ENCODE measurements at places on chromosomes 1 and 21.

DNA sequence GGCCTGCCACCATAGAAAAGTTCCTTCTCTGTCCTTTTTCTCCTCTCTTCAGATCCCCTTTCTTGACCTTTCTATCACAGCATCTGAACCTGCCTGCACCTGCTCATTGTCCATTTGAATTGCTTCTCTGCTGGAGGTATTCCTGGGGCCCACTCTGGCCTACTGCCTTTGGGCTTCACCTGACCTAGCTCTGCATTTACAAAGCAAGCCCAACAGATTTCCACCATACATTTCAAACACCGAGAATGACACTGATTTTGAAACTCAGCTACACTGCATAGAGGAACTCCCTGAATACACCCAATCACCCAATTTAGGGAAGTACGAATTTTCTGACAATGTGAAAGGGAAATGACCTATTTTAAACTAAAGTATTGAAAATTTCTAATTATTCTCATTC, 284.5 kb upstream of the USP25 start:
- DNase-seq, result no peak

DNA sequence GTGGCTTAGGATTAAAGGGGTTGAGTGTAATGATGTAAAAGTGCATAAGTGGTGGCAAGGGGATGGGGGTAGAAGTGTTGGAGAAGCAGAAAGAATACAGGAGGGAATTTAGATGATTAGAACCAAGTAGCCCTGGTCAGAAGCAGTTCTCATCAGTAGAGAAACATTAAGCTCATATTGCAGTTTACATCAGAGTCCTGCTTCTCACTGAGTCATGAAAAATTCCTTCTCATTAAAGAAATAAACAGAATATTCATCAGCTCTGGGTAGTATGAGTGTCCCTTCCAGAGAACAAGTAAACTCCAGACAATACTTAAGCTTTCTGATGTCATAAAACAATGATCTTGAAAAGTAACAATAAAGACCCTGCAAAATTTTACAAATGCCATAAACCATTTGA, 36.5 kb downstream of the LRRIQ3 start:
- no peak for DNase-seq

- DNase-seq, result no peak
These were observed 25.3 kb downstream of the OPTC start for GRCh38 chr1:203519053-203519840.

DNA sequence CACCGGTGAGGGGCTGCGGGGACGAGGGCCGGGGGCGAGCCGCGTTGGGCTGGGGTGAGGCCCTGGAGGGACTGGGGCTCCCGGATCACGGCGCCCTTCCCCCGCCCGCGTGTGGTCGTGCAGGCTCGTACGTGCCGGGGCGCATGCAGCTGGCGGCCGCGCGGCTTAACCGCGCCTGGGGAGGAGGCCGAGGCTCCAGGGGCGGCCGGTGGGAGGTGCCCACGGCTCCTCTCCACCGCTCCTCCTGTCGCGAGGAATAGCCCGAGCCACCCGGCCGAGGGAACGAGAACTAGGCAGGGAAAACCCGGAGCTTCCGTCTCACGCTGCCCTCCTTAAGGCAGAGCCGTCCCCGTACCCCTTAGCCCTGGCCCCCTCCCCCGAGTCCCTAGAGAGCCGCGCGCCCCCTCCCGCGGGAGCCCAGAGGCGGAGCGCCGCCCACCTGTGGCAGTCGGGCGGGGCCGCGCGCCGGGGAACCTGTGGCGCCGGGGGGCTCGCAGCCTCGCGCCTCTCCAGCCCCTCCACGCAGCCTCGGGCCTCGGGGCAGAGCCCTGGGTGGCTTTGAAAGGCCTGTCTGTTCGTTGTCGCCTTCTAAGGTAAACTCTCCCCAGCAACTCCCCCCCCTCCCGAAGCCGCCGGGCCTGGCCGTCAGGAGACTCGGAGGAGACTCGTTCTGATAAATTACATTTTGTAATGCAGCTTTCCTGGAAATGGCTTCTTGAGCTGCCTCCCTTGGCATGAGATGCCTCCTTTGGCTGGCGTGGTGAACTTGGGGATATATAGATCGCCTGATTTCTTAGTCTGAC, 746 bp downstream of the AK4 start:
- DNase-seq, result no peak

DNA sequence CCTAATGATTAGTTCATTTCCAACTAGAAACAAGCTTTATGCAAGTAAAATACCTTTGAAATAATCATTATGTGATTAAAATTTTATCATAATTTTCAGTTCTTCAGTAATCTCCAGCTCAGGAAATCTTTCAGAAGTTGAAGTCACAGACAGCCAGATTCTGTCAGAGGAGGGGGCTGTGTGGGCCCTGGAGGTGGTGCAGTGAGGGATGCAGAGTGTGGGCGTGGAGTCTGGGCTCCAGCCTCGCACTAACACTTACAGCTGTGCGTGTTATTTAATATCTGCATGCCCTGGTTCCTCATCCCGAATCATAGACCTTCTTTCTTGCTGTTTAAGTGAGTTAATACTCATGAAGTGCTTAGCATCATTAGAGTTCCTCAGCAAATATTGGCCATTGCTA, 23.9 kb downstream of the WDR64 start:
- no peak for DNase-seq

- peak; percentile 50 for DNase-seq
These were observed 8.9 kb downstream of the VPS26C start for GRCh38 chr21:37257967-37258877.

DNA sequence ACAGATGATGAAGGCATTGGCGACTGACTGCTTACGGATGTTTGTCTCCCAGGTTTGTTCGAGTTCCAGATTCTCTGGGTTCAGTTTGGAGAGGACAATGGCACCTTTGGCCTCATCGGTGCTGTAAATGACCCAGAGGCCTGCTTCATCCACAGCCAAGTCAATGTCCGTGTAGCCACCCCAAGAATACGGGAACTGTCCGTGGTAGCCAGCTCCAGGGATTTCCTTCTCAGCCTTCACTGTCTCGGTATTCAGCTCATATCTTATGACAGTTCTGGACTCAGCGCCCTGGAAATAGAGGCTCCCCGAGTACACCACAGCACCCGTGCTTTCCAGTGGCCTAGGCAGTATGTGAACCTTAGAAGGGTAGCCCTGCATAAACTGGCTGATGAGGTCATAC, 14.1 kb downstream of the MYOCOS start:
- DNase-seq, result no peak

GRCh38 chr1:208248307-208248801, 4.2 kb upstream of the PLXNA2 start:
- no peak for DNase-seq

DNA sequence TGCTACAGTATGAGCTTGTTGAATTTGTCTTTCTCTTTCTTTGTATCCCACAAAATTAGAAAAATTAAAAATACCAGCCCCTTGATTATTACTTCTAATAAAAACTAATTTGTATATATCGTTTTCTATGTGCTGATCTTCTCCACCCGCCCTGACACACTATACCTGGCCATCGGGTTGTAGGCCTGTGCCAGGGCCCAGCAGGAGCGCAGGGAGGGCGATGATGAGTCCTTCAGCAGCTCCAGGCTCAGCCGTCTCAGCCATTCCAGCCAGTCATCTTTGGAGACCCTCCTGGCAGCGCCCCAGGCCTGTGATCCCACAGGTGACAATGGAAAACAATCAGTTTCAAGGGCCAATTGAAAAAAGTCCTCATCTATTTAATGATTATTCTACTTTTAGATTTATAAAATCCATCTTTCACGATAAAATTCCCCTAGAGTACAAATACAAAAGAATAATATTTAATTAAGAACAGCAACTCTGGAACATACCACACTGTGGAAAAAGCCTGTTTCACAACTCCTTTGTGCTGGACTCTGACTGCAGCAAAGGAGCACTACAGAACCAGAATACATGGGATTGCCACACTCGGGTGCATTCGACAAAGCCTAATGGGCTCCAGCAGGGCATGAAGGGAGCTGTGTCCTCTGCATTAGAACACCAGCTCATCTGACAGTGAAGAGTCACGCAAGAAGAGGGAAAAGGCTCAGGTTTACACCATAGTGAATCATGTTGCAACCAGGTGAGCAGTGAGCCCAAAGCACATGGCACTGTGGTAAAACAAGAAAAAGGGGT, 15.4 kb downstream of the ANGPTL7 start:
- DNase-seq, result no peak

DNA sequence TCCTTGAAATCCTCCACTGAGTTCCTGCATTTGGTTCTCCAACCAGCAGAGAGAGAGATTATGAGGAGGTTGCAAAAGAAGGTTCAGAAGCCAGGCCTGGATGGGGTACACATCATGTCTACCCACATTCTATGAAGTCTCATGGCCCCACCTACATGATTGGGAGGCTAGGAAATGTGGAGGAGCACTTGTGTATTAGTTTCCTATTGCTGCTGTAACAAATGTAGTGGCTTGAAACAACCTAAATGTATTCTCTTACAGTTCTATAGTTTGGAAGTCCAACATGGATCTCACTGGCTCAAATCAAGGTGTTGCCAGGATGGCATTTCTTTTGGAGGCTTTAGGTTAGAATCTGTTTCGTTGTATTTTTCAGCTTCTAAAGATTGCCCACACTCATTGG, 134.2 kb upstream of the ZNF648 start:
- no peak for DNase-seq

DNA sequence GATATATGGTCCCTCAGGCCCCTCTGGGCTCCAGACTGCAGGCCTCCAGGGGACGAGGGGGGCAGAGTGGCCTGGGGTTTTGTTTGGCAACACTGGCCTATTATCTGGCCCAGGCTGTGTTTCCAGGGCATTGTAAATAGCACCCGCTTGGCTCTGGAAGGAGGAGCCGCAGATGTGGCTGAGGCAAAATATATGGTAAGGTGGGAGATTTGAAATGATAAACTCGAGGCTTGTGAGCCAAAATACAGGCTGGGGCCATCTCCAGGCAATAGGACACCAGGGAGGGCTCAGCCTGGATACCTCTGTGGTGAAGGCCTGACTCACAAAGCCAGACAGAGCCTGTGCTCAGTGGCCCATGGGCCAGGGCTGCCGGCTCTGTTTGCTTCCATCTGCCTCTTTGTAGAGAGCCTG, 14.0 kb downstream of the NAV1 start:
- peak; percentile 22 for DNase-seq

DNA sequence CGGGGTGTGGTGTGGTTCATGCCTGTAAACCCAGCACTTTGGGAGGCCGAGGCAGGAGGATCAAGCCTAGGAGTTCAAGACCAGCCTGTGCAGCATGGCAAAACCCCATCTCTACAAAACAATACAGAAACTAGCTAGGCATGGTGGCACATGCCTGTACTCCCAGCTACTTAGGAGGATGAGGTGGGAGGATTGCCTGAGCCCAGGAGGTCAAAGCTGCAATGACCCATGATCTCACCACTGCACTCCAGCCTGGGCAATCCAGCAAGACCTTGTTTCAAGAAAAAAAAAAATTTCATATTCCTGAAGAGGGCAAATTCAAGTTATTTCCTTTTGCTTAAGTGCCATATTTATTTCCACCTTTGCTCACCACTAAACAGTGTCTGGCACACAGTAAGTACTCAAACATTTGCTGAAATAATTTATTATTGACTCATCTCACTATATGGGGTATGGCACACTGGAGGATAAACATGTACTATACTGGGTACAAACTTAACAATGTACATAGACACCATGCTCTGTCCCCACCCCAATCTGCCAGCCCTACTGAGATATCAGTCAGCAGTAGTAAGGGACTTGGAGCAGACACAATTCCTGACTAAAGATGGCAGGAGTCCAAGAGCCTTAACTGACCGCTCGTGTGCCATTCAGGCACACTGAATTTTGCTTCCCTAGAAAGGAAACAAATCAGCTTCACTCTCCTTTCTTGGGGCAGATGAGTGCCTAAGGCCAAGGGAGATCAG, 15.5 kb downstream of the MEAF6 start:
- no peak for DNase-seq

DNA sequence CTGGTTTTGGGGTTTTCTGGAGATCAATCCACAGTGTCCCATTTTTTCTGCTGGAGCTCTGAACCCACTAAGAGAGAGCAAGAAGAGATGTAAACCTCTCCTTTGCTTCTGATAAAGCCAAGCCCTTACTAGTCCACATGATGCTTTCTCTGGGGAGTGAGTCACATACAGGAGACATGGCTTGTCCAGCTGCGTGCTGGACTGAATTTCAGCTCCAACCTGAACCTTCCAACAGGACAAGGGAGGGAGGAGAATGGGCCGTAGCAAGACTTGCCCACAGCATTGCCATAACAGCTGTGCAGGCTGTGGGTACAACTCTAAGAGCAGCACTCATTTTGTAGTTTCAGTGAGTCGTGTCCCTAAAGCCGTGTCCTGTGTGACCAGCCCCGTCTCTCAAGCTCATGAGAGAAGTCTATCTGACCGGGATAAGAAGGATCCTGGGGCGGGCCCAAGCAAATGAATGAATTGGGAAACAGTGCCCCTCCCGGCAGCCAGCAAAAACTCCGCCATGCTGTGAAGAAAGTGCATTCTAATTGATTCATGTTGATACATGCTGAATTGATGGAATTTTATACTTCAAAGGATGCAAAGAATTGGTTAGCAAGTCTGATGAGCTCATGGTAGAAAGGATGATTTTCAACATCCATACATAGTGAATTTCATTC, 195.2 kb downstream of the GABPA start:
- peak; percentile 23 for DNase-seq

GRCh38 chr1:55209247-55209646, 5.9 kb downstream of the USP24 start:
- no peak for DNase-seq

DNA sequence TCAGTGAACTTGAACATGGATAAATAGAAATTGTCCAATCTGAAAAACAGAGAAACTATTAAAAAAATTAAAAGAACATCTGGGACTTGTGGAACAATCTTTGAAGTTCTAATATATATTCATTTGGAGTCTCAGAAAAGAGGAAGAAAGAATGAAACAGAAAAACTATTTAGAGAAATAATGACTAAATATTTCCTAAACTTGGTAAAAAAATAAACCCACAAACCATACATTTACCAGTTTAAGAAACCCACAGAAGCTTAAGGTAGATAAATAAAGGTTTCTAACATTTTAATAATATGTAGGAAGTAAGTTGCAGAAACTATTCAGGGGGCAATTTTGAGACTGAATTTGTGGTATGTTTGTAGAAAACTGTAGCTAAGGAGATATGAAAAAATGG, 437.8 kb downstream of the PTBP2 start:
- no peak for DNase-seq

- no peak for DNase-seq
These were observed 1.2 kb downstream of the NIPAL3 start for GRCh38 chr1:24416666-24417391.

DNA sequence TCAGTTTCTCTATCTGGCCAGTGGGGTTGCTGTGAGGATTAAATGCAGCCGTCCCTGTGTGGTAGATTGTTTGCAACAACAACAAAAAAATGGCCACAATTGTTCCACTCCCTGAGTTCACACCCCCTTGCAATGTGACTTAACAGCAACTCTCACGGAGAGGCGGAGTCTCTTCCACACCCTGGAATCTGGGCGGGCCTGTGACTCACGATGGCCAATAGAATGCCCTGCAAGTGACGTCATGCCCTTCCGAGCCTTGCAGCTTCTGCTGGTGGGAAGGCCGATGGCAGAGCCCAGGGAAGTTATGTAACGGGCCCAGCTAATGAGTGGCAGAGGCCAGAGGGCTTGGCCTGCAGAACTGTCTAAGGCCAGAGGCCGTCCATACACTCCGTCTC, 87.9 kb downstream of the RIPK4 start:
- peak; percentile 47 for DNase-seq

GRCh38 chr1:155078469-155079209, at the start of gene EFNA3:
EFNA3 (plus strand) TSS chr1:155078837; CDS start chr1:155078942, 105 bp downstream.
- DNase-seq, result no peak

GRCh38 chr1:205107327-205107726, 14.5 kb downstream of the RBBP5 start:
- DNase-seq, result no peak

GRCh38 chr21:39638281-39638680, 25.5 kb downstream of the B3GALT5 start:
- no peak for DNase-seq

All from caudate nucleus (tissue), 63 donors.